ENCODE measurements at places on chromosomes 16 and 17. TPM values are rescaled to one million over a fixed set of nuclear protein-coding genes. Genes with fewer than 3 reads are reported as not detected.

TAT gene
- not detected for total RNA-seq

MYL4 gene
- total RNA-seq: 1.1 TPM

WNK4 gene
- 0.28 TPM for total RNA-seq

CIBAR2 gene
- total RNA-seq: not detected

PHKB gene
- 81.1 TPM for total RNA-seq

TMC8 gene
- total RNA-seq: 13.2 TPM

IGFBP4 gene
- total RNA-seq: 346 TPM

ZNF688 gene
- 23.8 TPM for total RNA-seq

NEUROD2 gene
- total RNA-seq: not detected

CCDC40 gene
- total RNA-seq: 5.3 TPM

ZNF263 gene
- total RNA-seq: 27.5 TPM

SLC38A8 gene
- total RNA-seq: not detected

HS3ST3B1 gene
- total RNA-seq: 1.1 TPM

HOXB4 gene
- 5.0 TPM for total RNA-seq

MYH8 gene
- not detected for total RNA-seq

MSI2 gene
- total RNA-seq: 20.3 TPM

POLDIP2 gene
- 65.6 TPM for total RNA-seq

GCGR gene
- total RNA-seq: 0.27 TPM

ANKRD40CL gene
- total RNA-seq: not detected

SMG6 gene
- 28.5 TPM for total RNA-seq

SYNGR3 gene
- total RNA-seq: 5.5 TPM

SPATA33 gene
- total RNA-seq: 7.7 TPM

HOXB1 gene
- 0.27 TPM for total RNA-seq

Data from sigmoid colon (tissue), 7 donors.